ENCODE measurements at places on chromosomes 6 and 20.

DNA sequence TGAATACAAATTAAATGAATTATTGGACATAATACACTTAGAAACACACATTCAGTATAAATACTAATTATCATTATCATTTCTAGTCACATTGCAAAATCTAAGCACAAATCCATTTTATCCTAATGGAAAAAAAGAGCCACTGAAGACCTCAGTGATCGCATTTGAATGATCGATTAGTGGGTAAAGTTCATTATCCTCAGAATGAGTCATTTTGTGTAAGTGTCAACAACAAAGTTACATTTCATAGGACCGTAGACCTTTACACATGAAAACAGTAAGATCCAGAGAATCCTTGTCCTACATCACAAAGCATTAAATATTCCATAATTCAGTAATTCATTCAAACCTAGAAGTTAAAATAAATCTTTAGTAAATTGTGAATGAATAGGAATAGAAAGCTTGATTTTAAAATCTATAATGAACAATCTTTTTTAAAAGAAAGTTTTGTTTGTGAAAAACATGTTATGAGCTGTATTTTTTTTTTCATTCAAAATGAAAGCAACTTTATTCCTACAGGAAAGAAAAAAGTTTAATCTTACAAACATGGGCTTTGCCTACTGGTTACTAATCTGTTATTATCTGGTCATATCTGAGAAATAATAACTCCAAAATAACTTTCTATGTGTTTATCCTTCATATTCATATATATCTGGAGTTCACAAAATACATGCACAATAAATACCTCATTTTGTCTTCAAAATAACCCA is 33.7 kb downstream of the ROS1 start:
- no peak for DNase-seq

GRCh38 chr6:119312441-119312840 is 37.1 kb downstream of the MAN1A1 start:
- no peak for DNase-seq

DNA sequence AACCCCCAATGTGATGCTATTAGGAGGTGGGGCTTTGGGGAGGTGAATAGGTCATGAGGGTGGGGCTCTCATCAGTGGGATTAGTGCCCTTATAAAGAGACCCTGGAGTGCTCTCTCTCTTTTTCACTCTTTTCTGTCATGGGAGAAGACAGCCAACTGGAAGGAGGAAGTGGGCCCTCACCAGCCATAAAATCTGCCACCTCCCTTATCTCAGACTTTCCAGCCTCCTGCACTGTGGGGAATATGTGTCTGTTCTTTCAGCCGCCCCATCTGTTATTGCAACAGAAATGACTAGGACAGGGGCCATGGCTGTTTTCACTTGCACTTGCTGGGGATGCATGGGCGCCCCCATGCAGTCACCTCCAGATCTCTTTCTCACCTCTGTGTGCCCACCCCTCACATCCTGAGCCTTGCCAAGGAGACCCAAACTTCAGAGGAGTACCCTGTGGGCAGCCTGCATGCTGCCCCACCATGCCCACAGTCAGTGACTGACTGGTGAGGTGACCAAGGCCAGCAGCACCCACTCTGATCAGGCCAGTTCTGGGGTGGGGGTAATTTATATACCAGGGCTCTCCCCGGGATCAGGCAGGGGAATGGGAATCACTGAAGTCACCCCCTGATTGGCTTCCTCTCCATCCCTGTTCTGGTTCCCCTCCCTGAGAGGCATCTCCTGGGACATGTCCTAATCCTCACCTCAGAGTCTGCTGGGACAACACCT is 118.4 kb downstream of the ANKRD60 start:
- no peak for DNase-seq

DNA sequence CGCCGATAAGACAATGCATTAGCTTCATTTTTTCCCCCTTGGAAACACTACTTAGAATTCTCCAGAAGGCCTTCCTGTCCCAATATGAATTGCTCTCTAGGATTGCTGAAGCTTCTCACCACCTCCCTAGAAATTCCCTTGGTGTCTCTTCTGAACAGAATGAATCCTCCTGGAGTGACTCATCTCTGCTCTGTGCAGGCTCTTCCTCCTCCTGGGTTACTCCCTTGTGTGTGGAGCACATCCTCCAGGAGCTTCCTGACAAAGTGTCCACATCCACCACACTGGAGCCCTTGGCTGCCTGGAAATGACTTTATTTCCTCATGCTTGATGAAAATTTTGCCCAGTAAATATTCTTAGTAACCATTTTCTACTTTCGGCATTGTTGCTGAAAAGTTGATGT is 54.4 kb downstream of the DTNBP1 start:
- no peak for DNase-seq

- no peak for DNase-seq
Measured at GRCh38 chr20:23143986-23144690, 58.0 kb upstream of the CD93 start.

GRCh38 chr20:48523191-48523995 is 304.4 kb downstream of the PREX1 start:
- peak; percentile 44 for DNase-seq

DNA sequence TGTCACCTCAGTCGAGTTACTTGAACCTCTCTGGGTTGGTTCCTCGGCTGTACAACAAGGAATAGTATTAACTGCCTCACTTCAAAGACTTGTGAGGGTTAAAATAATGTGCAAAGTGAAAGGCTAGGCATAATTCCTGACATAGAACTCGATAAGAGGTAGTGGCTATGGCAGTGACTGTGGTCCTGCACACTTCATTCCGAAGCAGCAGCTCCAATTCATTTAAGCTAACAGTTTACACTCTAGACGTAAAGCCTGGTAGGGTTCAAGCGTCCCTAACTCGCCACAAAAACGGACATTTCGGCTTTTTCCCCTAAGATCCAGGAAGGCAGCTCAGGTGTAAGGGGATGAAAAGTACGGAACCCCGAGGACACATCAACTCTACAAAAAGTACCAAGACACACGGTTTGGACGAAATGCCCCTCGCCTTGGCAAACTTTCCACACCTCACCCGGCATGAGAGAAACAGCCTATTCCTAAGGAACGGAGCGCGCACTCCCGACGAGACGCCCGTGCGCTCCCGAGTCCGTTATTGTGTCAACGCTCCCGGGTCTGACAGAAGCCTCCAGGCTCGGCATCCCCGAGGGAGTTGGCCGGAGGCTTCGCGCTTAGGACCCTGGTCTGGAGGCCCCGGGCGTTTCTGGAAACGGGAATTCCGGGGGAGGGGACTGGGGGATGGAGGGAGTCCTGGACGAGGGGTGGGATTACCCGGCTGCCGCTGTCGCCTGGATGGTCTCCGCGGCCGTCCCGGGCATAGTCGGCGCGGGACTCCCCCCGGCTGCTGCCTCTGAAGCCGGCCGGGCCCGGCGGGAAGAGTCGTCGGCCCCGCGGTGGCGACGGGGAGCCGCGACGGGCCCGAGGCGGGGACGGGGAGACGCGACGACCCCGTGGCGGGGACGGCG is 937 bp downstream of the ZNF318 start:
- peak; percentile 53 for DNase-seq

GRCh38 chr6:134389129-134389528 is 71.2 kb upstream of the SGK1 start:
- DNase-seq, result no peak

- DNase-seq, result no peak
Measured at GRCh38 chr20:11136691-11137090, 462.9 kb upstream of the JAG1 start.

GRCh38 chr6:39088331-39088730 is 26.7 kb downstream of the SAYSD1 start:
- peak; percentile 32 for DNase-seq

DNA sequence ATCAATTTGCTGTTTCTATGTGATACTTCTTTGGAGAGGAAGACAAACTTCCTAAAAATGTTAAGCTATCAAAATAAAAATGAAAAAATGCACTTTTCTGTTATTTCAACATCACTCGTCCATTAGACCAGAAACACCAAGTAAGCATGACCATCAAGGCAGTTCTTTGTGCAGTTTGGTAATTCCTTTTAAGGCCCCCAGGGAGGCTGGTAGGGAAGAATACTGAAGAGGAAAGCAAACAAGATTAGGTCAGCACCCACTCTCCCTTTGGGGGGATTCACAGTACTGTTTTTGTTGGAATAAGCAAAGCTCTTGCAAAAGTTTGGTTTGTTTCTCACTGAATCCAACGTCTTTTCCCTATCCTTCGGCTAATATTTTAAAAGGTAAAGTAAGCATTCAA is 206.8 kb upstream of the SLC35B3 start:
- peak; percentile 47 for DNase-seq

DNA sequence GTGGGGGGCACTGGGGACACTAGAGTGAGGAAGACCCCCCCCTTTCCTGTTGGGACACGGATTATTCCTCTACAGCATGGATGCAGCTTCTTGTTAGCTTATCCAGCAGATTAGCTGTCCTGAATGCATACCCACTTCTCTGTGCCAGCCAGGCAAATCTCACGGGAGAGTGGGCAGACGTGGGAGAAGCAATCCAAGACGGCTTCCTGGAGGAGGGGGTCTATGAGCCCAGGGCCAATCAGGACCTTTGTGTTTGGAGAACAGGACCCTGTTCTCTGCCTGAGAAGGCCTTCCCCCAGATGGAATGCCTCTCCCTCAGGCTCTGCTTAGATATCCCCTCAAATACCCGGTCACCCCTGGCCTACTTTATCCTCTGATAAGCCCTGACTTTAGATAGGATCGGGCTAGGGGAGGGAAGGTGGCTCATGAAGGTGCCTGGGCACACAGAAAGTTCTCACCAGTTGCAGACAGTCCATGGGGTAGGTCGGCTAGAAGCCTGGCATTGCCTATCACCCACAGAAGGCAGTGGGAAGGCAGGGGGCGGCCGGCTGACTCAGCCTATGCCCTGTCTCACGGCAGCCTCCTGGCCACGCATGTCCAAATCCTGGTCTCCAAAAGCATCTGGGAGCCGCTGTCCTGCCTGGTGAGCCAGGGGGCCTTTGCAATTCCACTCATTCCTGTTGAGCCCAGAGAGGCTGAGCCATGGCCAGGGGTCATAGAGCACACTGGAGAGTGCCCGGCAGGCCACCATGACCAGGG is 34.7 kb downstream of the SUN5 start:
- no peak for DNase-seq

DNA sequence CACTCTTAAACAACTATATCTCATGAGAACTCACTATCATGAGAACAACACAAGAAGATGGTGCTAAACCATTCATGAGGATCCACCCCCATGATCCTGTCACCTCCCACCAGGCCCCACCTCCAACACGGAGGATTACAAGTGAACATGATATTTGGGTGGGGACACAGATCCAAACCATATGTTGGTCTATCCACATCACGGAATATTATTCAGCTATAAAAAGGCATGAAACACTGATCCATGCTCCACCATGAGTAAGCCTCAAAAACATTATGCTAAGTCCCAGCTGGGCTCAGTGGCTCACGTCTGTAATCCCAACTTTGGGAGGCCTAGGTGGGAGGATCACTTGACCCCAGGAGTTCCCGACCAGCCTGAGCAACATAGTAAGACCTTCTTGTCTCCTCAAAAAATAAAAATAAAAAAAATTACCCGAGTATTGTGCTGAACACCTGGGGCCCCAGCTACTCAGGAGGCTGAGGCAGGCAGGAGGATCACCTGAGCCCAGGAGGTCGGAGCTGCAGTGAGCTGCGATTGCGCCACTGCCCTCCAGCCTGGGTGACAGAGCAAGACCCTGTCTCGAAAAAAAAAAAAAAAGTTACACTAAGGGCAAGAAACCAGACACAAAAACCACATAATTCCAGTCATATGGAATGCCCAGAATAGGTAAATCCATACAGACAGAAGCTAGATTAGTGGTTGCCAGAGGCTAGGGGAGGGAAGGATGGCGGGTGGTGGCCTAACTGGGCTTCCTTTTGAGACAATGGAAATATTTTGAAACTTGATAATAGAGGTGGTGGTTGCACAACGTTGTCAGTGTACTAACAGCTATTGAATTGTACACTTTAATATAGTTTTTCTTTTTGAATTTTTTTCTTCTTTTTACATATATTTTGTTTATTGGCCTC is 43.1 kb downstream of the ZNF217 start:
- DNase-seq, result no peak

GRCh38 chr6:164022632-164023031 is 608.1 kb downstream of the QKI start:
- no peak for DNase-seq

GRCh38 chr20:51826372-51826771 is 24.1 kb upstream of the SALL4 start:
- DNase-seq, result no peak

- no peak for DNase-seq
Measured at GRCh38 chr6:5537967-5538366, 276.7 kb downstream of the FARS2 start.

DNA sequence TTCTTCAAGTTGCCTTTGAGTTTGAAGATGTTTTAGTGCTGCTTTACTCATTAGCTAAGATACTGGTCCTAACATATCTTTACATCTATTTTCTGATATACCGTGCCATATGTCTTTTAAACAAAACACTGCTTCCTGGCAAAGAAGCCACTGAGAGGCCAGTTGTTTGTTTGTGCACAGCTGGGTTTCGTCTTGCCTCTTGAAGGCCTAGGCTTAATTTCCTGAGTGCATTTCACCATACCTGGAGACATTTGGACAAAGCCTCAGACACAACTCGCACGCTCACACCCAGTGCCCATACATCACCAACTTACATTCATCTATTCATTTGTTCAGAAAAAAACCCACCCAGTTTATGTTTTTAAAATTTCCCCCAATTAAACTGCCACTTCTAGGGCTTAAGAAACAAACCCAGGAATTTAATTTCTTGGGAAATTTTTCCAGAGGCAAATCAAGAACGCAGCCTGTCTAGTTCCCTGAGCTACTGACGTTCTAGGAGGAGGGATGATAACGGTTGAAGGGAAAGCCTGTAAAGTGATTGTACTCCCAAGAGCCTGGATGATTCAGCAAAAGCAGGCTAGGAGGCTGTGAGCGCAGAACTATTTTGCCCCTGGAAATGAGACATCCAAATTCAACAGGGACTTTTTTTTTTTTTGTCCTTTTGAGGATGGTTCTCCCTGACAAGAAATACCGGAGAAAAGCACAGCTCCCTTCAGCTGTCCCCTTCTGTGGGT is 77.7 kb downstream of the OLIG3 start:
- no peak for DNase-seq

GRCh38 chr20:57688295-57688694 is 21.5 kb downstream of the PMEPA1 start:
- no peak for DNase-seq

GRCh38 chr6:6738108-6738507 is 149.6 kb downstream of the LY86 start:
- no peak for DNase-seq

DNA sequence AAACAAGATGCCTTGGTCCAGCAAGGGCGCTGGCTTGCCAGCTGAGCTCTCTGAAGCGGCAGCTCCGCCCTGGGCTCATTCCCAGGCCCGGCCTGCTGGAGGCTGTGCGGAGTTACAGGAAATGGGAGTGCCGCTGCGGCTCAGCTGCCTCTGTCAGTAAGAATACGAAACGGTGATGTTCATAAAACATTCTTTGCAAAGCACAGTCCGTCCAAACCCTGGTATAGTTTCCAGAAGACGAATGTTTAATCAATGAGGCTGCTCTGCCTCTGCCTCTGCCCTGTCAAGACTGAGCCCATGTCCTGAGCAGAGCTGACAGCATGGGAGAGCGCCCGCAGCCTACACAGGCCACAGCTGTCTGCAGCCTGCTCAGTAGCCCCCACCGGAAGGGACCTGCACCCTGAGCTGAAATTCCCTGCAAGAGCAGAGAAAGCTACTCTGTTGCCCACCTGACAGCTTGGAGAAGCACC is 153.3 kb upstream of the SNX9 start:
- peak; percentile 59 for DNase-seq
